ENCODE measurements at places on chromosomes 5 and 9.

DNA sequence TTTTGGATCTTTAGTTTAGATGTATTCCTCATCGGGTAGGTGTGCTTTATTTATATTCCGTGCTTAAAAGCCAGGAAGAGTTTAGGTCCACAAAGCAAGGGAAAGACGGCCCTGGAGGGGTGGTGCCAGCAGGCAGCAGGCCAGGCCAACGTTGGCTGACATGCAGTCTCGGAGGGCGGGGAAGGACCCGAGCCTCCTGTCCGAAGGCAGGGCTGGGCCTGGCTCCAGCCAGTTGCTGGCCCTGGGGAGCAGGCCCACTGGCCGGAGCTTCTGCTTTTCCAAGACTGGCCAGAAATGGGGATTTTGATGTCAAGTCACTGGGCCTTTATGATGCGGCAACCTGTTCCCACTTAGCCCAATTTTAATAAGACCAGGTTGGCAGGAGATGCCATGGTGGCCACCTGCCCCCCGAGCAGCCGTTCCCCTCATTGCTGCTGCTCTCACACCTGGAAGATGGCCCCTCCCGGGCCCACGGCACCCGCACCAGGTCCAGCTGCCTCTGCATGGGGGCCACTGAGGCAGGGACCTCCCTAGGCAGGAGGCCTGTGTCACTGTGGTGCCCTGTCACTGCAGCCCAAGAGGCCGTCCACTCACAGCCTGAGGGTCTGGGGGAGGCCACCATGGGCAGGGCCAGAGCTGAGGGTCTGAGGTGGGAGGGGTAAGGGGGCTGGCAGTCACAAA is 23.2 kb downstream of the LPCAT1 start:
- no peak for DNase-seq

DNA sequence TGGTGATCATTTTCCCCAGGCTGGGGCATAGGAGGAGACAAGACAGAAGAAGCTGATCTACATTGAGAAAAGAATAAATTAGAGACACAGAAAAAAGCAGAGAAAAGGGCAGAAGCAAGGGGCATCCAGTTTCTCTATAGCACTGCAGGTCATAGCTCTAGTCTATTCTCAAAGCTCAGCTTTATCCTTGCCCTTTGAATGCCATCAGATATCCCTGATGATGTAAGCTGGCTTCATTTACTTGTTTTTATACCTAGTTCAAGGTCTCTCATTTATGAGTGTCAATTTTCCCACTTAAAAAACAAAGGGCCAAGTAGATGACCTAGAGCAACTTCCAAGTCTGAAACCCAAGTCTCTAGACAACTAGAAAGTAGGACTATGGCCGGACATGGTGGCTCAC is 32.7 kb downstream of the FBXO10 start:
- no peak for DNase-seq

DNA sequence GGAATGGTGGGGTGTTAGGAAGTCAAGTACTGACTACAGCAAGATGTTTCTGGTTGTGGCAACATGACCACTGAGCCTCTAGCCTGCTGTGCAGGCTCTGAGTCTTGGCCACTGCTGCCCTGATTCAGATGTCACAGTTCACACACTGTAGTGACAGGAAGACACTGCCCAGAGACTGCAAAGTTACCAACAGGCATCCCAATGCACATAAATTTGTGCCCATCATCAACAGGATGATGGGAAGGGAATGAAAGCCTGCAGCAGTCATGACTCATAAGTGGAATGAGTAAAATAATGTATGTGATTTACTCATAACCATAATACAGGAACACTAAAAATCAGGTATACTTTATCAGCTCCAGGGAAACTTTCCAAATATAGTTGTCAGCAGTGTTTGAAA is 251.6 kb upstream of the HAPLN1 start:
- DNase-seq: no peak

DNA sequence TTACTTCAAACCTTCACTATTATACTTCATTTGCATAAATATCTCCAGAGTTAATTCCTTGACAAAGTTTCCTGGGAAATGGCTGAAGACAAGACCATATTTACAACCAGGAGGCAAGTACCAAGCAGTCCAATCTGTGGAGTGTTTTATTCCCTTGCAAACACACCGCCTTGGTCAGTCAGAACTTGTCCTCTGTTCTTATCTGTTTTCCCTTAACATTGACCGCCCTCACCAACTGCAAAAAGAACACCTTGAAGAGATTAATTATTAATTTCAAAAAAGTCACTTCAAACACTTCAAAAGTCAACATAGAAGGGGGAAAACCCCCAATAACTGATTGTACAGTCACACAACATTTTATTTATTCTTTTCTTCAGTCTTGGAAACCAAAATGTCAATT is 269.0 kb upstream of the RGMB start:
- no peak for DNase-seq
